ENCODE measurements at places on chromosomes 6 and 20.

GRCh38 chr6:164000276-164000675 lies 585.8 kb downstream of the QKI start:
- no peak for DNase-seq

DNA sequence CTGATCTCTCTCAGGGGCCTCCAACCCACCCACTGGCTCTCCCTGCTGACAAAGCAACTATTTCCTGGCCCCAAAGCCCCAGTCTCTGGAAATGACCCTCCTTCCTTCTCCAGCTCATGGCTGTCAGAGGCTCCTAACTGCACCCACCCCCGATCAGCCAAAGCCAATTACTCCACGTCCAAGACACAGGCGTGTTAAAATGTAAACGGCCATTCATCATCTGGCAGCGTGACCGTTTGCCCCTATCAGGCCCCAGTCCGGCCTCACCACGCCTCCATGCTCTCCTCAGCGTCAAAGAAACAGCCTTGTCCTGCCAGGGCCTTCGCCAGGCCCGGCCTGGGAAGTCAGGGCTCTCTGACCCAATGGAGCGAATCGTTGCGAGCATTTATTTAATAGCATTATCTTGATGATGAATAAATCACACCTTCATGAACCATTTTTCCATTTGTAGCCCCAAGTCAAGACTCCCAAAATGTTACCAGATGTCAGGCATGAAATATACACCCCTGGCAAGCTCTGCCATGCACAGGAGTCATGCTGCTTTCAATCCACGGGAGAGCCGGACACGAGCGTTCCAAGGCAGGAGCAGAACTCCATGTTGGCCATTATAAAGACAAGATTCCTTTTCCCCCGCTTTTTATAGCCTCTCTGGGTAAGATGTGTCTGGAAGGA lies 17.7 kb downstream of the RIPOR3 start:
- no peak for DNase-seq

GRCh38 chr20:53660078-53660909 lies 66.7 kb upstream of the ZNF217 start:
- DNase-seq, result no peak

DNA sequence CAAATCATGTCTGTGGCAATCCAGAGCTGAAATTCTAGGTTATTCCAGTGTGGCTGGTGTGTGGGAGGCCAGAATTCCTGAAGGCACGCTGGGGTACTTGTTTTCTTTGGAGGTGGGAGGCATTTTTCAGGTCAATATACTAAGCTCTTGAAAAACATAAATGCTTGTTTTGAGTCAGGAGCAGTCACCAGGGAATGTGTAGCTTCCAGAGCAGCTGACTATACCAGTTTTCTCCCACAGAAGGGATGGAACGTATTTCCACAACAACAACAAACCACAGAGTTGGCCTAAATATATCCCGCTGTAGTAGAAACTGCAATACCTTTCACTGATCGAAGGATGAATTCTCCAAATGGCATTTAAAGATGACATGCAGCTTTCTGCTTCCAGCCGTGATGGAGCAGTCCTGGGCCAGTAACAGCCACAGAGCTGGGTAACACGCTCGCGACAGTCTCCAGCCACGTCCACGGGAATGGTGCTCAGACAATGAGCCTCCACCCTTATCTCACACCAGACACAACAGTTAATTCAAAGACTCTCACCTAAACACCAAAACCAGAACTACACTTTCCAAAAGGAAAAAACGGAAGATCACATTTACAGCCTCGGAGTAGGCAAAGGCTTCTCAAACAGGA lies 23.2 kb downstream of the CHRNA4 start:
- DNase-seq, result no peak

DNA sequence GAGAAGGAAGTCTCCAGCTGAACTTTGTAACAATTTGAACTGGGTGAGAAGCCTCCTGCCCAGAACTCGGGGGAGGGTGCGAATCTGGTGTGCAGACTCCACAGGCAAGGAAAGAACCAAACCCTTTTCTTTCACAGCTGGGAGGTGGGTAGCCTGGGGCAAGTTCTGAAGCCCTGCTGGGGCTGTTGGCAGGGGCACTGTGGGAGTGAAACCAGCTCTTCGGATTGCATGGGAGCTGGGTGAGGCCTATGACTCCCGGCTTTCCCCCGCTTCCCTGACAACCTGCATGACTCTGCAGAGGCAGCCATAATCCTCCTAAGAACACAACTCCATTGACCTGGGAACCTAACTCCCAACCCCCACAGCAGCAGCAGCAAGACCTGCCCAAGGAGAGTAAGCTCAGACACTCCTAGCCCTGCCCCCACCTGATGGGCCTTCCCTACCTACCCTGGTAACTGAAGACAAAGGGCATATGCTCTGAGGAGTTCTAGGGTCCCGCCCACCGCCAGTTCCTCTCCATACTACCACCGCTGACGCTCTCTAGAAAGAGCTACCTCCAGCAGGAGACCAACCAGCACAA lies 37.5 kb downstream of the SOD2 start:
- no peak for DNase-seq

- DNase-seq, result no peak
These were observed 1277.2 kb upstream of the GJE1 start for GRCh38 chr6:140855520-140855919.

DNA sequence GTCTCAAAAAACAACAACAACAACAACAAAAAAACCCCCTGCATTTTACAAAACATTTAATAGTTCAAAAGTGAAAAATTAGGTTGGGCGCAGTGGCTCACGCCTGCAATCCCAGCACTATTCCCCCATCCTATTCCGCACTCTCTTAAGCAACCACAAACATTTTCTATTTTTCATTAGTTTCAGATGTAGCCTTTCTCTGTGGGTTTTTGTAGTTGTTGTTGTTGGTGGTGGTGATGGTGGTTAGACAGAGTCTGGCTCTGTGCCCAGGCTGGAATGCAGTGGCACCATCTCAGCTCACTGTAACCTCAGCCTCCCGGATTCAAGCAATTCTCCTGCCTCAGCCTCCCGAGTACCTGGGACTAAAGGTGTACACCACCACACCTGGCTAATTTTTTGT lies 6.4 kb upstream of the GMNN start:
- DNase-seq, result no peak

DNA sequence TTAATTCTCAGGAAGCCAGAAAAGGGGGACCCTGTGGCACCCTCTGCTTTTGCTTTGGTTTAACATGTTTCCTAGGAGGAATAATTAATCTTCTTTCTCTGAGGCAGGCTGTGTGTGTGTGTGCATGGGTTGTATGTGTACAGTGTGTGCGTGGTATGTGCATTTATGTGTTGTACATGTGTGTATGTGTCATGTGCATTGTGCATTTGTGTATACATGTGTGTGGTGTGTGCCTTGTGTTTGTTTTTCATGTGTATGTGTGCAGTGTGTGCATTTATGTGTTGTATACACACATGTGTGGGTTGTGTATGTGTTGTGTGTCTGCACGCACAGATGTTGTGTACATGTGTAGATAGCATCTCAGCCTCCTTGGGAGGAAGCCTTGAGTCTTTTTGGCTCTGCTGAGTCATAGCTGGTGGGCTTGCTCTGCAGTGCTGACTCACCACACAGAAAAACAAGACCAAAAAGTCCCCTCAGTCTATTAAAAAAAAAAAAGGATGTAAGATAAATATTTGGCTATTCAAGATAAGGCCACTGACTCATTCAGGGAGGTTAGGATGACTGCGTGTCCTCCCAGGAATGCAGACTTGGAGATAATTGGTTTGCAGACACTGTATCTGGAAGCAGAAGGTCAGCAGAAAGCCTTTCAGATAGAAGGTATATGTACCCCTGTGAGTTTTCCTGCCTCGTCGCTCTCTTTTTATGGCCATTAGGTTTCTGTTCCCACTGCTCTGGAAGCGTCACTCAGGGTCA lies 58.6 kb downstream of the SYNJ2 start:
- no peak for DNase-seq

- DNase-seq, result no peak
These were observed 3.9 kb downstream of the PEDS1 start for GRCh38 chr20:50149481-50150254.

GRCh38 chr6:120198033-120198432 lies 848.5 kb upstream of the MAN1A1 start:
- no peak for DNase-seq

GRCh38 chr6:159044899-159045727 lies at the start of gene TAGAP:
Gene TAGAP, minus strand, starts transcription at chr6:159044991. Its CDS starts 845 bp downstream, at chr6:159044146.
- peak; percentile 61 for DNase-seq

GRCh38 chr20:55155360-55155759 lies 680.0 kb downstream of the DOK5 start:
- DNase-seq, result no peak

GRCh38 chr6:35280903-35281302 lies 16.7 kb upstream of the DEF6 start:
- no peak for DNase-seq

All from stimulated activated CD8-positive, alpha-beta memory T cell treated with anti-CD3 and anti-CD28 coated beads, Interleukin-4, amount 100 ng/mL, for 1 hour (primary cell).